ENCODE measurements at places on chromosomes 2 and 18.

DNA sequence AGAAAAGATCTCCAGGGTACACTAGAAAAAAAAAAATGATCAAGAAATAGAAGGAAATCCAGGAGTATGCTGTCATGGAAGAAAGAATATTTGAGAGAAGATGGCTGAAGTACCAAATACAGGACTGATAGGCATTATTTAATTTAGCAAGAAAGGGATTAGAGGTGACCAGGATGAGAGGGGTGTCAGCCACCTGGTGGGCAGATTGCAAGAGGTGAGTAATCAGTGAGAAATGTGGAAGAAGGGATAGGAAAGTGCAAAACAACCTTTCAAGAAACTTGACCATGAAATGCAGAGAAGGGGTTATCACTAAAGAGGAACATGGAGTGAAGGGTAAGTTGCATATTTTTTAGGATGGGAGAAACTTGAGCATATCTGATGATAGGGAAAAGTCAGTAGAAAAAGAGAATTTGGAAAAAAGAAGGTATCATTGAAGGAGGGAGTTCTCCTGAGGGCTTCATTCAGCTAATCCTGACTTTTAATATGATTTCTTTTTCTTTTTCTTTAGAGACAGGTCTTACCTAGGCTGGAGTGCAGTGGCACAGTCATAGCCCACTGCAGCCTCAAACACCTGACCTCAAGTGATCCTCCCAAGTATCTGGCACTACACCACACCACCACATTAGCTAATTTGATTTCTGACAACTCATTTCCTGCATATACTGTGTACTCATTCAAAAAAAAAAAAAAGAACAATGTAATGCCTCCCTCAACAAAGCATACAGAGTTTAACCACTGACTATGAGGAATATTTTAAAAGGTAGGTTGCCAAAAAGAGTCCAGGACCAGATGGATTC is 101.3 kb downstream of the LRP2 start:
- DNase-seq, result no peak

DNA sequence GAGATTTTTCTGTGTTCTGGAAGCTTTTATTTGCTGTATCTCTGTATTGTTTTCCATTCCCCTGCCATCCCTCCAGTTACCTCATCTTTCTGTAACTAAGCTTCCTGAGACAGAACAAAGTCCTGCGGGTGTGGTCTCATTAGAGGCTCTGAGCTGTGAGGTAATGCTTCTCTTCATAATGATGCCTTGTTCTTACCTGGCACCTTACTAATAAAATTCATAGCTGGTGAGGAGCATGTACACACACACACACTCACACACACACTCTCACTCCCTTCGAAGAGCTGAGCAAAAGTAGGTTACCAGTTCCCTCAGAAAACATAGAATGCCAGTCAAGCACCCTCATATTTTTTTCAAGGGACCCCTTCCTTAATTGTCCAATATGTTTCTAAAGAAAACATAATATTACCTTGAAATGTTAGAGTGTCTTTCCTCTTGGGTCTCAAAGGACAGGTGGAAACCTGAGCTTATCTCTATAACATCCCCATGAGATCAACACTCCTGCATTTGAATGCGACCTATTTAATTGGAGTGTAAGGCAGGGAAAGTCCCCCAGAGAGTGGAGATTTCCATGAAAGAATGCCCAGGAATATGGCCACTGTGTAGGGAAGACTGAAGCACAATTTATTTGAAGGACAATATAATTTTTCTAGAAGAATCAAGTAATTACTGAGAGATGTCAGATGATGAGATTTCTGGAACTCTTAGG is 161.6 kb upstream of the NCK2 start:
- DNase-seq, result no peak

DNA sequence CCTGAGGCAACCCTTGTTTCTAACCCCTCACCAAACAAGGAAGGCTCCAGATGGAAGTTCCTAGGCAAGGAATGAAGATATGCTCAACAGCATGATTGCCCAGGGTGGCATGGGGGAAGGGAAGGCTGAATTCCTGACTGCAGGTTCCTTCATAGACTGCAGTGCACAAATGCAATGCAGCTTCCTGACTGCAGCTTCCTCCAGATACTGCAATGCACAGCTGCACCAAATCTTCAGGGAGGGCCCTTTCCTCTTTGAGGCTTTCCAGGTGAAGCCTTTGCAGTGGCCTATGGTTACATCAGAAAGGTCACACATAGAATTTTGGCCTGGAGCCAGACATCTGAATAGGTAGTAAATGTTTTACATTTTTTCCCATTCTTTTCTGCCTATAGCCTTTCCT is 58.8 kb upstream of the DYNAP start:
- no peak for DNase-seq

DNA sequence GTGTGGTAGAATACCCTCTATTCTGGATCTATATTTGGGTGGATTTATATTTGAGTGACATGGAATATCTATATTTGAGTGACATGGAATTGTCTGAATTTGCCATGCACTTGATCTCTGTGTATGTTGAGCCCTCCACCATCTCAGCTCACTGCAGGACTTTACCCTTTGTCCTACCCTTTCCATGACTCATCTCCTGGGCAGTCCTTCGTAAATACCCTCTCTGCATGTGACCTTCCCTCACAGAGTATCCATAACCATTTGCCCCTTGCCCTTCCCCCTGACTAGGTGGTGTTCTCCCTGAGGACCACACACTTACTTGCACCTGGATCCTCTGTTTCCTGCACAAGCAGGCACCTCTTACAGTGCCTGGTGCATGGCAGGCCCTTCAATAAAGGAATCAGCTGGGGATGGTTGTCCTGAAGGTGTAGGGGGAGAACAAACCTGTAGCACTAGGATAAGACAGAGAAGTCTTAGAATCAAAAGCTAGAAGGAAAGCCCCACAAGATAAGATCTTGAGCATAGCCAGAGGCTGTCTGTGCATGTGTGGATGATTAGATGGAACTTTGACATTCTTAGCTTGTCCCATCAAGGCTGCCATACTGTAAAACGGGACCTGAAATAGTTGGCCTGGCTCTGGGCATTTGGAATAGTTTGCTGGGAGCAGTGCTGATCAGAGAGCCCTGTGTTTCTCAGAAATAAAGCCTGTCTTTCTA is 230.4 kb downstream of the FHOD3 start:
- no peak for DNase-seq

DNA sequence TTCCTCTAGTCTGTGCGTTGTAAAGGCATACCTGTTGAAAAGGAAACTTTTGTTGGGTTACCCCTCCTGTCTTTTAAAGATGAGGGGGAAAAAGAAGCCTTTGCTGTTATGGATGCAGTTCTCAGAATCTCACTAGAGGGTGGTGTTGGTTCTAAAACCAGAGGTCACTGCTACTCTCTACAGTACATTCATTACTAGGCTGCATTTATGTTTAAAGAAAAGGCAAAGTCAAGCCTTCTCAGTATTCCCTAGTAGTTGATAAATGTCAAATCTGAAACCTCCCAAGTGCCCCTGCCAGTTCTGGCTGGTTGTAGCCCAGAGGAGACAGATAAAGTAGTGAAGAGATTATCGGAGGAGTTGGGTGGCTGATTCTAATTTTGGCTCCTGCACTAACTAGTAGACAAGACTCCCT is 1.4 kb upstream of the PLCL1 start:
- no peak for DNase-seq

GRCh38 chr2:217497843-217498377 is 504.9 kb downstream of the TNS1 start:
- DNase-seq, result no peak

- DNase-seq, result no peak
Observed at GRCh38 chr2:240364582-240364960, 70.9 kb upstream of the GPC1 start.

DNA sequence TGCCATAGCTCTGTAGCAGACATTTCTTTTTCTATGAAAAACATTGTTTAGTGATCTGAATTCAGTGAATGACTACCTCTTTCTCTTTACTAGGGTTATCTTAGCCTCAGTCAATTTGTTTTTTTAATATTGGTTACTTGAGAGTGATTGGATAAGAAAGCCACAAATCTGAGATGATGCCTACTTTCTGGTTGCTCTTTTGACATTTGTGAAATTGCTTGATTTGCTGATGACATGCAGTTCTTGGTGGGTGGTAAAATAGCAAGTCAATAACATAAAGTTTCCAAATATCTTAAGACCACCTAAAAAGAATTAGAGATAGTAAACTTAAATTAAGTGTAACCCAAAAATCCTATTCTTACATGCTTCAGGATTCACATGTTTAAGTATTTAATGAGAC is 199.5 kb upstream of the STON1 start:
- no peak for DNase-seq

GRCh38 chr18:2515908-2516625 is 55.2 kb downstream of the METTL4 start:
- no peak for DNase-seq

DNA sequence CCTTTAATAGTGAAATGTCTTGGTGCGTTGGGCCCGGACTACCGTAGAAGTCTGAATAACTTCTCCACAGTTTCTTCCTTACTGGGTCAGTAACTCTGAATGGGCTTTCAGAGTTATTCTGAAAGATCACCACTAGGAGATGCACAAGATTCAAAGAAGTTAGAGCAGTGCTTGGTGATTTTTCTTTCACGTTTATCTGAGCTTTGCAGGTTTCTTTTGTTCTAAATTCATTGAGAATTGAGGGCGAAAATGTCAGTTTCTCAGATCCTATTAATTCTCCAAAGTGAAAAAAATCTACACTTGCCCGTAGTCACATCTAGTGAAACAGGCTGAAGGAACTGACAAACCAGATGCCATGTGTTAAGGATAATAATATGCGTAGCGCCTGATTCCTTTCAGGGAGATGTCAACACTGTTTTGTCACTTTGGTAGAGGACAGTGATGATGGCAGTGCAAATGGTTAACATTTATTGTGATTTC is 70.1 kb downstream of the QPCT start:
- no peak for DNase-seq

- no peak for DNase-seq
Observed at GRCh38 chr2:164644036-164644700, 22.9 kb upstream of the GRB14 start.

DNA sequence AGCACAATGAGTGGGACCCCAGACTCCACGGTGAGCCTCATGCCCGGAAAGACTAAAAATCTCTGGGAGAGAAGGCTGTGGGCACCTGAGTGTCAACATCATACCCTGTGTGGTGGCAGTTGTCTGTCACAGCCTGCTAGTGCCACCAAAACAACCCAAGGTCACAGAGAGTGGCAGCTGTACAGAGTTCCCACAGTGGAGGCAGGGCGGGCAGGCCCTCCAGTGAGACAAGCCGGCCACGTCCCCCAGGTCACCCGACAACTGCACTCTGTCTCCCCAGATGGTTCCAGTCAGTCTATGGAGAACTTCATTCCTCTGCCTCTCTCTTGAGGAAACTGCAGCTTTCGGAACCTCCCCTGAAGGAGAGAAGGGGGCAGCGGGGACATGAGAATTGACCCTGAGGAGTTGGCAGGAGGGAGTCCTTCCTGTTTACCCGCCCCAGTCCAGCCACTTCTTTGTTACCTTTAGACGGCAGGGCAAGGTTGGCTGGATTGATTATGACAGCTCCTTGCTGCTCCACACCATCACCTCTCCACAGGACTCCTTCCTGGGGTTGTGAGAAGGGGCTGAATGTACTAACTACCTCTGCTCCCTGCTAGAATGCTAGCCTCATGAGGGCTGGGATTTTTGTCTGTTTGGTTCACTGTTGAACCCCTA is 11.3 kb upstream of the FIGLA start:
- DNase-seq, result no peak

DNA sequence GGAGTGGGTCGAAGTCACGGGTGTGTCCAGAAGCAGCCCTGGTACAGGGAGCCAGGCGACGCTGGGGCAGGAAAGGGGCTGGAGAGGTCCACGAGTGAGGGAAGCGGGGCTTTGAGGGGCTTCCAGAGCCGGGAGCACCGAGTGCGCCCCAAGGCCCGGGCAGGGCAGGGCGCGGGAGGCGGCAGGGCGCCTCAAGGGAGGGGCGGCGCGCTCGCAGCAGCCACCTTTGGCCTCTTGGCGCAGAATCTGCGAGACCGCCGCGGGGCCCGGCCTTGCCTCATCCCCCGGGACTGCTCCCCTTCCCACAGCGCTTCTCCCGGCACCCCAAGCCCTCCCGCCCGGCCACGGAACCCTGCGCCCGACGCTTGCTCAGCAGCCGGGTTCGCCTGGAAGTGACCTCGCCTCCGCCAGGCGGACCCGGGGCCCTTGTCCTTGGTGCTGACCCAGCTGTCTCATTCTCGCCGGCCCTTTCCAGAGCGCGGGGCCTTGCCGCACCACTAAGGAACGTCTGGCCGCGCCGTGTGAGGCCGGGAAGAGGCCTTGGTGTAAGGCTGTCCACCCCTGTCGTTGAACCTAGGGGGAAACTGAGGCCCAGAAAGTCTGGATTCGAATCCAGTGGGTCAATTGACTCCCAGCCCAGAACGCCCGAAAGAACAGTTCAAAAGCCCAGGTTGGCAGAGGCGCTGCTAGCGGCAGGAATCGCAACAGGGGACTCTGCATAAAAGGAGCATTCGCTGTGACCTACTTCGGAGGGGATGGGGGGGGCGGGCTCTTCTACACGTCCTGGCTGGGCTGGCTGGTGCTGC is 584 bp upstream of the DNER start:
- DNase-seq, result no peak

GRCh38 chr2:202023904-202024266 is 9.8 kb upstream of the FZD7 start:
- no peak for DNase-seq

DNA sequence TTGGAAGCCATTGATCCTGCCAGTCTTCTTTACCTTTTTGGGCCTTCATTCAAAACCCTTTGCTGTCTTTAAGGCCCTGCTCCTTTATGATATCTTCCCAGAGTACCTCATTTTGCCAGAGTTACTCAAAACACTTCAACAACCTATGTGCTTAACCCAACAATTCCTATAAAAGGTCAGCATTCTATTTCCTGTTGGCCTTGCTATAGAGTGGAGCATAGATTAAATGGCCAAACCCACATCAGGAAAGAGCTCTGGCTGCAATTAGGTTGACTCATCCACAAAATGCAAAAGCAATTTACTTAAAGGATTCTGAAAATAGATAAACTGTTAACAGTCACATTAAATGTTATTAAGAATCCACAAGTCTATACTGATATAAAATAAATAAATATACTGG is 21.2 kb downstream of the MRPL33 start:
- no peak for DNase-seq

DNA sequence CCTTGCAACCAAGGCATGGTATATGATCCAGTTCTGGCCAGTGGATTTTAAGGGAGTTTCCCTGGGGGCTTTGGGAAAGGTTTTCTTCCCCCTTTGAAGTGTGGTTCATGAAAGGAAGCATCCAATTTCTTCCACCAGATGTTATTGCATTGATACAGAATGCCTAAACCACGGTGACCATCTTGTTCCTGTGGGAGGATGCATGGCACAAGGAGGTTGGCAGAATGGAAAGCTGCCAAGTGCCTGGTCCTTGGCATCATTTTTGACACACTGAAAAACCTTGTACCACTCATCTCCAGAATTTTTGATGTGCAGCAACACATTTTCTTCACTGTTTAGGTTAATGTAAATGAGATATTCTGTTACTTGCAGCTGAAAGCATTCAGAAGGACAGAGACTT is 55.2 kb upstream of the CXCR4 start:
- DNase-seq, result no peak

- DNase-seq, result no peak
Observed at GRCh38 chr18:75871596-75871995, 444.1 kb upstream of the SMIM21 start.

DNA sequence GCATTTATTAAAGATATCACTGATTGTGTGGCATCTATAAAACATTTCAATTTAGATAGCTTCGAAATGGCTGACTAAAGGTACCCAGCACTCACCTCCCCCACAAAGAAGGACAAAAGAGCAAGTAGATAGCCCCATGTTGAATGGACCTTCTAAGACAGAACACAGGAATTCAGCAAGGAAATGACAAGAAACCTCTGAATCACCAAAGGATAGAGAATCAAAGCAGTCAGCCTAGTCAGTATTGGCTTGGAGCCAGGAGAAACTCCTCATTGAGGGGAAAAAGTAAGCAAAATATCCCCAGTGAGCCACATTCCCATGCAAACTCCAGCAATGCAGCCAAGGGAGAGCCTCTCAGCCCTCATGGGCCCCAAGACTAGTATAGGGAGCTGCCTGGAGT is 113.7 kb downstream of the BARD1 start:
- no peak for DNase-seq

Data from stimulated activated CD8-positive, alpha-beta memory T cell treated with anti-CD3 and anti-CD28 coated beads, Interleukin-4, amount 100 ng/mL, for 1 hour (primary cell).